ENCODE measurements at places on chromosomes 12 and 14. TPM values are rescaled to one million over a fixed set of nuclear protein-coding genes. Genes with fewer than 3 reads are reported as not detected.

Gene SLC5A8
- not detected for total RNA-seq

Gene ZDHHC22
- total RNA-seq, result 5.9 TPM

Gene LAG3
- total RNA-seq, result 4.7 TPM

Gene DPF3
- total RNA-seq, result 1.3 TPM

Gene CLEC1B
- not detected for total RNA-seq

Data from neural crest cell (in vitro differentiated cells).